Urothelium cell line (cell line): ENCODE measurements at places on chromosomes 12 and 14.
A peak's percentile ranks its signal among the peaks of the same experiment; 100 is the strongest.

DNA sequence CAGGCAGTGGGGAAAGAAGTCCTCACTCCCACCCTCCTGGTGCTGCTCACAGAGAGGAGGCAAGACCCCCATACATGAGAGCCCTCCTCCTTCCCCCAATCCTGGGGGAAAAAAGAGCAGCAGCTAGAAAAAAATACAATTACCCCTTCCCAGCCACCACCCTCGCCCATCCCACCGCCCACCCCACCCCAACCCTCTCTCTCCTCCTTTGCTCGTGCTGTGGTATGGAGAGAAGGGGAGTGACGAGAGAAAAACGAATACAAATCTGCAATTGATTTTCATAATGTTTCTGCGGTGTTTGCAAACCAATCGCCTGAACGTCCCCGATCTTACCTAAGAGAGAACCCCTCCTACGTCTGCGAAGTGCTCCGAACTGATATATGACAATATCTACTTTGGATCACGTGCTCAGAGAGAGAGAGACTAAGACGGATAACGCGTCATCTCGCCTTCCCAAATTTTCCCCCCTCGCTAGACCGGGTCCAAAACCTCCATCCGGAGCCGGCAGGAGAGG lies at the start of gene HOXC11:
Gene HOXC11 (plus strand): TSS at position 405 of the 514 bp plus-strand sequence. CDS start 116 bp downstream, outside the sequence.
- no peak for DNase-seq

DNA sequence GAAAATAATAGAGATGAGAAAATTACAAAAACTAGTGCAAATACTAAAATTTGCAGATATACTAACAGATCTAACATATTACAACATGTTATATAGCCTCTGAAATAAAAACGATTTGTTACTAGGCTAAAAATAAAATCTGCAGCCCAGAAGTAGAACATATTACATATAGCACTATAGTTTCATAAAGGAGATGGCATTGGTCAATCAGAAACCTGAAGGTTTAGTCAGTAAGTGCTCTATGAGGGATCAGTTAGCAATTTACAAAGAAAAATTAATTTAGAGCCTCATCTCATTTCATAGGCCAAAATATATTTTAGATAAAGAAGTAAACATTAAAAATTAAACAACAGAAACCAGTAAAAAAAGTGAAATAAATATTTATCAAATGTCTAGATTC lies 41.0 kb downstream of the IFNG-AS1 start:
- DNase-seq = no peak

DNA sequence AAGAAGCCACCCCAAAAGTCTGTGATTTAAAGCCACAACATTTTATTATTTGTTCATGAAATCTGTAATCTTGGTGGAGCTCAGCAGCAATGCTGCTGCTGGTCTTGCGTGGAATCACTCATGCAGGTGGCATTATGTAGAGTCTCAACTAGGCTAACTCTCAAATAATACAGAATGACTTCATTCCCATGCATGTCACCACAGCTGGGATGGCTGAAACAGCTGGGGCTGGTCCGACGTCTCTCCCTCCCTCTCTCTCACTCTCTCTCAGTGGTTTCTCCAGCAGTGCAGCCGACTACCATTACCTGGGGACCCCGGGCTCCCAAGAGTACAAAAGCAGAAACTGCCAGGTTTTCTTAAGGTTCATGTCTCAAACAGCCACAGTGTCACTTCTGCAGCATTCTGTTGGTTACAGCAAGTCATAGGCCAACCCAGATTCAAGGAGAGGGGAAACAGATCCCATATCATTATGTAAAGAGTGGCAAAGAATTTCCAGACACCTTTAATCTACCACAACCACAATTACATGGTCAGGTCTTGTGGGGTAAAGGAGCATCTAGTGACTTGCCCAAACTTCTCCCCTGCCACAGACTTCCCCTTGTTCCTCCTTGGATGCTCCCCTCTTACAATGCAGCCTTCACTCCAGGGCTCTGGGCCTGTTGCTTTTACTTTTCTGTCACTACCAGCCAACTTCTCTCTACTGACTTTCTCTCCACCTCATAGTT lies 192.0 kb upstream of the HMGA2 start:
- DNase-seq = peak; percentile 31

DNA sequence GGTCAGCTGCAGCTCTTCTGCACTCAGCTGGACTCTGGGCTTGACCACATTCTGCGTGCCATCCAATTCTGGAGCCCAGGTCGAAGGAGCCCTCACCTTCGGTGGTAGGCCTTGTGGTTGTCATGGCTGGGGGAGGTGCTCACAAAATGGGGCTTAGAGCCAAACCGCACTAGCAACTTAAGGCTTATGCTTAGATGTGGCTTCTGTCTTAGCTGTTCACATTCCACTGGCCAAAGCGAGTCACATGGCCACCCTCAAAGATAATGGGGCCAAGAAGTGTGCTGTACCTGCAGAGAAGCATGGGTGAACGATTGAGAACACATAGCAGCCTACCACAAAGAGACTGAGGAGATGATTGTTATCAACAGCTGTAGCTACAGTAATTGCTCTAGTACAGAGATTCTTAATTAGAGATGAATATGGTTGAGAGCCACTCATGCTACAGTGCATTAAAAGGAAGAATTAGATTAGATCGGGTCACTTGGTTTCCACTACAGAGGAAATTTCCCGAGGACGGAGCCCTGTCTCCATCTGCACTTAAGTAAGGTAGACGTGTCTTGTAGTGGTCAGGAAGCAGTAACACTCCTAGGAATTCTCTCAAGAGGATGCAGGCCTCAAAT lies 334.6 kb upstream of the FKBP4 start:
- DNase-seq = peak; percentile 53

DNA sequence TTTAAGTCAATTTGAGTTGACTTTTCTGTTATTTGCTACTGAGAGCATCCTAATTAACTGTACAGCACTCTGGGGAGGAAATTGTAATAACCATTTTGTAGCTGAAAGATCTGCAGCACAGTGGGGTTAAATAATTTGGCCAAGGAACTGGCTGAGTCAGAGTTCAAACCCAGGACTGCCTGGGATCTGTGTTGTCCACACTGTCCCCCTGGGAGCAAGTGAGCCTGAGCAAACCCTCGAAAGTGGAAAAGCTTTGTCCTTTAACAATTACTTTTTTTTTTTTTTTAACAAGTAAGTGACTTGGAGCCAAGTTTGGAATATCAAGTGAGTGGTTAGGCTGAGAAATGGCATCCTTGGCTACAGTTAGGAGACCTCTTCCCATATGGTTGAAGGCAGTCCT lies 247.2 kb upstream of the CCDC196 start:
- DNase-seq = no peak

- DNase-seq = no peak
These were observed 151.5 kb upstream of the GSC start for GRCh38 chr14:94921456-94921855.

GRCh38 chr12:16599081-16599480 lies 6.9 kb downstream of the LMO3 start:
- DNase-seq = no peak

GRCh38 chr14:69129264-69129880 lies 23.5 kb downstream of the DCAF5 start:
- DNase-seq = peak; percentile 90

DNA sequence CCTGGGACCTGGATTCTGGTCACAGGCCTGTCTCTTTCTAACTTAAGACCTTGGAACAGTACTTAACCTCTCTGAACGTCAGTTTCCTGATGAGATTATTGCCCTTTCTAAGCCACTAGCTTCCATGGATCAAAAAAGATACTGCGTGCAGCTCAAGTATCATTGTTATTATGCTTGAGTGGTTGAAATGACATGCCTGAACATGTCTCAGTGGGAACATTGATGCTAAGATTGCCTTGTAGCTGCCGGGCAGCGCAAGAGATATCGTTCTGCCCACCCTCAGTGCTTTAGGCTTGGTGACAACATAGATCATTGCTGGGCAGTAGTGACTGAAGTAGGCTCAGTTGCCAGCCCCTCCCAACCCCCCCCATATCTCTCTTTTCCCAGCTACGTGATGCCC lies 131.9 kb downstream of the SMOC1 start:
- no peak for DNase-seq

- no peak for DNase-seq
These were observed 714.1 kb downstream of the FSCB start for GRCh38 chr14:43792980-43793379.

GRCh38 chr14:105436891-105437722 lies 17.5 kb downstream of the MTA1 start:
- no peak for DNase-seq

DNA sequence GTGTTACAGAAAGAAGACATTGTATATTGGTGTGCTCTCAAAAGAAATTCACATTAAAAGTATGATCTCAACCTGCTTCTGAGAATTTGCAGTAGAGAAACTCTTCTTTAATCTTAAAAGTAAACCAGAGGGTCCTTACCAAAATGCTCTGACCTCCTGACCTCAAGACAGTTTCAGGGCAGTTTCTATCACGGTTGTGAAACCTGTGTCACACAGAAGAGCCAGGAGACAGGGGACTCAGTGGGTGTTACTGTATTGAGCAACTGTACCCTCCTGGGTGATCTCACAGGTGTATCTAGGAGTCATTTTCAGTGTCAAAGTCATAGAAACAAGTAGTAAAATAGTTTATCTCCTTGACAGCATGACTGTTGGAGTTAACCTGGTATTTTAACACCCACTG lies 178.0 kb downstream of the GRIP1 start:
- no peak for DNase-seq

- no peak for DNase-seq
These were observed 109.7 kb upstream of the VASH1 start for GRCh38 chr14:76651410-76652055.

DNA sequence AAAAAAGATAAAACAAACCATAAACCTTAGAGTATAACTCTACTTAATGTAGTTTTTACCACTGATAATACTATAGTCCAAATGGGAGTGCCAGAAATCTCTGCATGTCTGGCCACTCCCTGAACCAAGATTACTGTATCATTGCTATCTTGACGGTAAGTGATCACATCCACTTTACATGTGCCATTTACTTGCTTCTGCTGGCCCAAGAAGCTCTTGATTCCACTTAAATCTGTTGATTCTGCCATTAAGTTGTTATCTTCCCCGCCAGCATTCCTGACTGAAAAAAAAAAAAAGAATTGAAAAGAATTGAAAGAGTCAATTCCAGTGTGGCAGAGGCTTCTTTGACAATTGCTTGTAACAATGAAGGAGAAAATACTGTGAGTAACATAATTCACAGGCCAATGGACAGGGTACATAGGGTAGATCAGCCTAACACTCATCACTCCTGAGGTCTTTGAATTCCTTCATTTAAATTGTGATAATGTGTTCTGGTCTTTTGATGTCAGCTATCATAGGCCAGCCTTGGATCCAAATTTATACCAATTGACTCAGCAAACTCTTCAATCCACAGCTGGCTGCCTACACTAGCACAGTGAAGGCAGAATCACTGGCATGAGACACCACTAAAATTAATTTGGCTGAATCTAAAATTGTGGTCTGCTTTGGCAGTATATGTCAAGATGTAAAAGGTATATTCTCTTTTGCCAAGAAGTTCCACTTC lies 665.2 kb upstream of the FLRT2 start:
- DNase-seq = no peak

DNA sequence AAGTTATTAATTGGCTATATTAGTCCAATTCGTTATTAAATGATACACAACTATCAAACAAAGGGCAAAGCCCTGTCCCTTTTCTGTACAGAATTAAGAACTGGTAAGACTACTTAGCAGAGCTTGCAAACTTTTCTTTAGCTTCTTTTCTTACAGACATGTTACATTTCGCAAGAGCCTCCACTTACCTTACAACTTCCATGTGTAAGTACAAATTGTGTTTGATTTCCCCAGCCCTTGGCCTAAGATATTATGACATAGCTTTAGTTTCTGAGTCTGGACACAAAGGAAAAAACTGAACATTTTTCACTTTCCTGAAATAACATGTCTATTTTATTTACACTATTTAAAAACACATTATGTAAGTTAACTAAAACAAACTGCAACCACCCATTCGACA lies 1.7 kb downstream of the ATF7 start:
- no peak for DNase-seq

DNA sequence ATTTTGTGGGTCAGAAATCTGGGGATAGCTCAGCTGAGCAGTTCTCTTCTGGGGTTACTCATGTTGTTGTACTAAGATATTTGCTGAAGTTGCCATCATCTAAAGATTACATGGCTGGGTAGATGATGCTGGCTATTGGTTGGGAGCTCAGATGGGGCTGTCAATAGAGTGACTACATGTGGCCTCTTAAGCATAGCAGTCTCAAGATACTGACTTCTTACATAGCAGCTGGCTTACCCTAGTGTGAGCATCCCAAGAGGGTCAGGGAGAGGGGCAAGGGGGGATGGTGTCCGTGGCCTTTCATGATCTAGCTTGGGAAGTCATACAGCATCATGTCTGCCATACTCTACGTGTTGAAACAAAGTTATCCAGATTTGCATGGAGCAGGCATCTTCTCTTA lies 90.1 kb upstream of the HMGA2 start:
- no peak for DNase-seq

- no peak for DNase-seq
These were observed 3.1 kb upstream of the GPX2 start for GRCh38 chr14:64945431-64946178.

- no peak for DNase-seq
These were observed 12.8 kb downstream of the MAP3K9 start for GRCh38 chr14:70796551-70796950.

GRCh38 chr12:65925626-65926025 lies 101.3 kb downstream of the HMGA2 start:
- no peak for DNase-seq

- no peak for DNase-seq
These were observed 51.9 kb downstream of the SLC6A15 start for GRCh38 chr12:84860718-84861117.

GRCh38 chr12:130334937-130335336 lies 2.8 kb upstream of the PIWIL1 start:
- peak; percentile 49 for DNase-seq

DNA sequence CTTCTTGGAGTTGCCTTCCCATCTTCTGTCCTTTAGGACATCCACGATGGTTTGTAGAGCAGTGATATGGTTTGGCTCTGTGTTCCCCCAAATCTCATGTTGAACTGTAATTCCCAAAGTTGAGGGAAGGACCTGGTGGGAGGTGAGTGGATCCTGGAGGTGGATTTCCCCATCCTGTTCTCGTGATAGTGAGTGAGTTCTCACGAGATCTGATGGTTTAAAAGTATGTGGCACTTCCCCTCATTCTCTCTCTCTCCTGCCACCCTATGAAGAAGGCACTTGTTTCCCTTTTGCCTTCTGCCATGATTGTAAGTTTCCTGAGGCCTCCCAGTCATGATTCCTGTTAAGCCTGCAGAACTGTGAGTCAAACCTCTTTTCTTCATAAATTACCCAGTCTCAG lies 99.2 kb downstream of the BRMS1L start:
- DNase-seq = no peak

- DNase-seq = no peak
These were observed 371.7 kb upstream of the KITLG start for GRCh38 chr12:88951860-88952561.

- DNase-seq = no peak
These were observed 57.8 kb downstream of the KDM5A start for GRCh38 chr12:331287-331686.
